ENCODE measurements at places on chromosomes 16 and 17. TPM values are rescaled to one million over a fixed set of nuclear protein-coding genes. Genes with fewer than 3 reads are reported as not detected.
A peak's percentile ranks its signal among the peaks of the same experiment; 100 is the strongest.

Gene NKD1
- total RNA-seq = 27.8 TPM

Gene CHMP1A
- total RNA-seq = 84.7 TPM

Gene TM4SF5
- total RNA-seq = not detected

Gene CDK12
- total RNA-seq = 110 TPM

- DNase-seq = peak; percentile 31
Observed at GRCh38 chr17:57959929-57960328, 4.7 kb upstream of the CUEDC1 start.

GRCh38 chr17:35705705-35706104 lies 25.7 kb upstream of the RASL10B start:
- no peak for DNase-seq

GRCh38 chr16:56068314-56068713 lies 123.0 kb upstream of the GNAO1 start:
- no peak for DNase-seq

GRCh38 chr17:44385287-44386181 lies 3.9 kb downstream of the ITGA2B start:
- DNase-seq = peak; percentile 79

DNA sequence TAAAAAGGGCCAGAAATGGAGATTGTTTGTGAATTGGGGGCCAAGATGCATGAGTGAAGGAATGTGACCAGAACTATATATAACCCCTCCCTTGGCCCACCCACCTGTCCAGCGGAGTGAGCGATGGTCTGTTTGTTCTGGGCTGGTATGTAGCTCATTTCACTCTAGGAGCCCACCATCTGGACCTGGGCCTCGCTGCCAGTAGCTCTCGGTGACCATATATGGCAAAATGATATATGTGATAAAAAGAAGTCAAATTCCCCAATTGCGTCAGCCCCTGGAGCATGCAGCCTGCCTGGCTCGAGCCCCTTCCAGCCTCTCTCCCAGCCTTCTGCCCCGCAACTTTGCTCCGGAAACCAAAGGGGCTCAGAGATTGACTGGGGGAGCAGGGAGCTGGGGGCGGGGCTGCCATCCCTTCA lies 47.3 kb downstream of the CCDC42 start:
- no peak for DNase-seq

- DNase-seq = no peak
Observed at GRCh38 chr16:13106464-13106863, 205.1 kb downstream of the SHISA9 start.

- DNase-seq = no peak
Observed at GRCh38 chr17:48645639-48646182, 19.6 kb upstream of the HOXB9 start.

All from ureter (tissue), 1 donor.